Hypothalamus (tissue), 51 donors: ENCODE measurements at places on chromosomes 1 and 21.

DNA sequence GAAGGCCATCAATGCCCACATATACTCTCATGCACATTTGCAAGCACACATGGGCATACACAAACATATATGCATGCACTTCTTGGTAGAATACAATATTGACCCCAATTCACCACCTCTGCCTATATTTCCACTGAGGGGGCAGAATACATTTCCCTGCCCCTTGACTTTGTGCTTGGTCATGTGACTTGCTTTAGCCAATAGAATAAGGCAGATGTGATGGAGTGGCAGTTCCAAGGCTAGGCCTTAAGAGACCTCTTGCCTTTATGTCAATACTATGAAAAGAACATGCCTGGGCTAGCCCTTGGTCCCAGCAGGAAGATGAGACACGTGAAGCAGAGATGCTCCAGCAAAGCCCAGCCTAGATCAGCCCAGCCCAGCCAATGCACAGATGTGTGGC, 66.0 kb upstream of the GRIK3 start:
- DNase-seq = no peak

DNA sequence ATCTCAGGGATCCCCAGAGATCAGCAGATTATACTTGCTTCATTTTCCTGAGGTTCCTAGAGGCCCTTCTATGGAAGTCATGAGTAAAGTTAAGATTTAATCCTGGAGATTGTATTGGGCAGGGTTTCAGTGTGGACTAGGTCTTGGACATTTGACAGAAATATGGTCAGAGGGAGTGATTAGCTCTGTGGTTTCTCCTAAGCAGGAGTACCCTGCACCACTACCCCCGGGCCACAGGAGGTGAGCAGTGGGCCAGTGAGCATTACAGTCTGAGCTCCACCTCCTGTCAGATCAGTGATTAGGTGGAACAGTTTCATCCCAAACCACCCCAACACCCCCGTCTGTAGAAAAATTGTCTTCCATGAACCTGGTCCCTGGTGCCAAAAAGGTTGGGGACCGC, 43.2 kb downstream of the PHACTR4 start:
- no peak for DNase-seq

DNA sequence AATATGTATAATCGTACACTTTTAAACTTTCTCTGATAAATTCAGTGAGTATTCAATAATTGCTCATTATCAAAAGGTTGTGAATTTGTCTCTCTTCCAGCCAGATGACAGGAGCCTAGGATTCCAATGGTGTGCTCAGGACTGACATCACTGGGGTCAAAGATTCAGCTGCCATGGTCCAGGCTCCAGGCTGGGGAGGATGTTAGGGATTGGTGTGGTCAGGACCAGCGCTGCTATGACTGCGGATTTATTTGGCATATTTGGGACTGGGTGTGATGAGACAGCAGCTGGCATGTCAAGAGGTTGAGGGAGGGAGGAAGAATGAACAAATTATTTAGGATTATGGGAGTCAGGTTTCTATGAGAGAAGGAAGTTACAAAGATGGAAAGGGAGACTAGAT, 48.2 kb upstream of the ABCA4 start:
- no peak for DNase-seq

- no peak for DNase-seq
Observed at GRCh38 chr1:50774759-50775351, 185.2 kb downstream of the FAF1 start.

DNA sequence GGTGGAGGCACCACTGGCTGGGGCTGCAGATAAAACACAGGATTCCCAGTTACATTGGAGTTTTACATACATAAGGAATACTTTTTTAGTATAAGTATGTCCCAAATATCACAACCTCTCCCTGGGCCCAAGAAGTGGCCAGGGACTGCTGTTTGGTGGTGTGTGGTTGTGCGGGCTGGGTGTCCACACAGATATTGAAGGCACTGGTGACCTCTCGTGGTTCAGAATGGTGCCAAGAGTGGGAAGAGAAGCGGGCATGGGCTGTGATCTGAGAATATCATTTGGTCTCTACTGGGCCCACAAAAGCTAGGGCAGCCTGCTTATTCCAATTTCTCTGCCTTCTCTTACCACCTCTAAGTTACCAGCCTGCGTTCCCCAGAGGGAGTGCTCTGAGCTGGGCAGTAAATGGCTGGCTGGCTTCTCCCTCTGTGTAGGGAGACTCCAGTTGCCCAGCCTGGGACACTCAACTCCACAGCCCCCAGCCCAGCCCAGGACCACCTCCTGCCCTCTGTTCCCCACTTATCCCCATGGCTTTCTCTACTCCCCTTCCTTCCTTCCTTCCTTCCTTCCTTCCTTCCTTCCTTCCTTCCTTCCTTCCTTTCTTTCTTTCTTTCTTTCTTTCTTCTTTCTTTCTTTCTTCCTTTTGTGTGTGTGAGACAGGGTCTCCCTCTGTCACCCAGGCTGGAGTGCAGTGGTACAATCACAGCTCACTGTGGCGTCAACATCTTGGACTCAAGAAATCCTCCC, 42.8 kb upstream of the RD3 start:
- DNase-seq = no peak

DNA sequence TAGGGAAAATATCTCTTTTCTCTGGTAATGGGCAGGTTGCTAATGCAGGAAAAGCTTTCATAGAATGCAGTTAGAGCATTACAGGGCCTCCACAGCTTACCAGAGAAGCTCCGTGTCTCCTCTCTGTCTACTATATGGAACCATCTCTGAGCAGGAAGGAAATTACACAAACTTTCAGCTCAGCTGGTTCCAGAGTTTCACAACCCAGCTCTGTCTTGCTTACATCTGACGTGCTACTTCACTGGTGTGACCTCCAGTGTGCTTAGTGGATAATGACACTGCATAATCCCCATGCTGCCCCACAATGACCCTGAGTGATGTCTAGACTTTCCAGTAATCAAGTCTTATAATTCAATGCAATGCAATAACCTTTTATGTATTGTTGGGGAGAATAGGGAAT, 4.3 kb upstream of the FGGY start:
- DNase-seq = no peak

DNA sequence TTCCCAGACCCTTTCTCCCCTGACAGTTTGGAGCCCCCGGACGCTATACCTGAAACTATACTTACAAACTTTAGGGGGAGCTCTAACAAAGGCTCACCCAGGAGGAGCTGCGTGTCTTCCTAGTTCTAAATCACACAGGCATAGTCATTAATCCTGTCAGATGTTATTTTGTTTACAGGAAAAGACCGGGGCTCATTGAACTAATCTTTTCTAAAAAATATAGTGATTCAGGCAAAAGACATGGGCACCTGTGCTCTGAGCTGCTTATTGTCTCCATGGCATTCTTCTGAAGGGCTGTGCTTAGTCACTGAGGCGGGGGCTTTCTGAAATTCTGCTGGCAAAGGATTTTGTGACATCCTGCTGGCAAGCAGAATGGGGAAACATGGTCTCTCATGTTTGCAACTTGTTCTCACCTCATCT, 1577.0 kb downstream of the NCAM2 start:
- DNase-seq = no peak

DNA sequence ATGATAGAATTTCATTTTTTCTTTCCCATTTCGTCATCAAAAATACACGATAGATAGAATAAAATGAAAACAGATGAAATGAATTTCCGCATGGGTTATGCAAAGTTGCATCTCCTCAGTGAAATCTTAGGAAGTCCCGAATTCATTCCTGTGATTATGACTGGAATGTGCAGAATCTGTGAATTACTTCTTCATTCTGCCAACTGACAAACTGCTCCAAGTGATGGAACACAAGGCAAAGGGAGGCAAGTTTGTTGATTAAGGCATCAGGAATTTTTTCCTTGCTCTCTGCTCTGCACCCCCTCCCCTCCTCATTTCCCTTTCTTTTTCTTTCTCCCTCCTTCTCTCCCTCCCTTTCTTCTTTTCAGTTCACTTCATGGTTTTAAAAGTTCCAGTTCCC, 37.0 kb upstream of the ADGRL4 start:
- DNase-seq = no peak

DNA sequence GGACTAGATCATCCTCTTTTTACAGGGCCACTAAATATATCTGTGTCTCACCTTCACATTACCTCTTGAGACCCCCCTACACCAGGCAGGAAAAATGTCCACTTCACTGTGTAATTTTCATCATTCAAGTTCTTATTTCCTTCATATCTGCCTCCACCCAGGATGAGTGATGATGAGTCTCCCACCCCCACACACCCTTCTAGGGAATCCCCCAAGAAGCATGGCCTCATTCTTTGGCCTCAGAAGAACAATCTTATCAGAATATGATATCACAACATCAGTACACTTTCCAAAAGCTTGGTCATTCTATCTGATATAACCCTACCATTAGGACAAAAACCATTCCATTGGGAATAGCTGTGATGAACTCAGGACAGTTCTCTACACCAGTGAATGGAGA, 170.3 kb upstream of the DUSP10 start:
- DNase-seq = no peak

DNA sequence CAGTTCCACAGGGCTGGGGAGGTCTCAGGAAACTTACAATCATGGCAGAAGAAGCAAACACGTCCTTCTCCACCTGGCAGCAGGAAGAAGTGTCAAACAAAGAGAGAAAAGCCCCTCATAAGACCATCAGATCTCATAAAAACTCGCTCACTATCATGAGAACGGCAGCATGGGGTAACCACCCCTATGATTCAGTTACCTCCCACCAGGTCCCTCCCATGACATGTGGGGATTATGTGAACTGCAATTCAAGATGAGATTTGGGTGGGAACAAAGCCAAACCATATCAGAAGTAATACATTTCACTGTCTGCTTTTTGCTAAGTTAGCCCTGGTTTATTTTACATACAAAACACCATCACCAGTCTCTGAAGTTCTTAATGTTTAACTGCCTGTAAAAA, 68.5 kb downstream of the RBM11 start:
- DNase-seq = no peak

DNA sequence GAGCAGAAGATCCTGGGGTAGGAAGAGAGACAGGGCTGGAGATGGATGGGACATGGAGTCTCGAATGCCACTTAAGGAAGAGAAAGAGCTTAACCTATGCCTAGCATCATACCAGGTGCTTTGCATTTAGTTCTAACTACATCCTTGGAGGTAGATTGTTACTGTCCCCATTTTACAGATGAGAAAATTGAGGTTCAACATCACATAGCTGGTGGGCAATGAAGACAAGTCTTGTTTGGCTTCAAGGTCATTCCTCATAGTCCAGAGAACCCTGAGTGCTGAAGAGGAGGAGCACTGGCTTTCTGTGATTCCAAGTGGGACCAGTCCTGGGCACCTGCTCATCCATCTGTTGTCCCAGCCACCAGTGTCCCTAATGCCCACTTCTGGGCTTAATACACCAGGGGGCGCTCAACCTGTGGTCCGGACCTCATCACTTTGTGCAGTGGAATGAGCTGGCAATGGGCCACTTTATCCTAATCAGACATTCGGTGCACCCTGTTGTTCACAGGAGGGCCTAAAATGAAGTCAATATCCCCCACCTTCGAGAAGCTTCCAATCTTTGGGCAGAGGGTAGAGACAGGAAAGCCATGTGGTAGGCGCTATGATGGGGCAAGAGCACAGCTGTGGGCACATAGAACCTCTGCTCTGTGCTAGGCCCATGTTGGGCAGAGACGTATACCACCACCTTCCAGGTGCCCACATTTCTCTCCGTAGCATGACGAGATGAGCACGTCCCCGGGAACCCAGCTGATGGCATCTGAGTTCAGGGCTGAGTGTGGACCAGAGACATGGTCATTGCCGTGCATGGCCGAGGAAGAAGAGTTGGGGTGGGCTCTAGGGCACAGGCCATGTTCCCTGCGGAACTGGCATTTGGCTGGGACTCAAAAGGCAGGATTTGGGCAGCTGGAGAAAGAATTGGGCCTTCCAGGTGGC, 9.2 kb downstream of the RPS6KA1 start:
- no peak for DNase-seq

DNA sequence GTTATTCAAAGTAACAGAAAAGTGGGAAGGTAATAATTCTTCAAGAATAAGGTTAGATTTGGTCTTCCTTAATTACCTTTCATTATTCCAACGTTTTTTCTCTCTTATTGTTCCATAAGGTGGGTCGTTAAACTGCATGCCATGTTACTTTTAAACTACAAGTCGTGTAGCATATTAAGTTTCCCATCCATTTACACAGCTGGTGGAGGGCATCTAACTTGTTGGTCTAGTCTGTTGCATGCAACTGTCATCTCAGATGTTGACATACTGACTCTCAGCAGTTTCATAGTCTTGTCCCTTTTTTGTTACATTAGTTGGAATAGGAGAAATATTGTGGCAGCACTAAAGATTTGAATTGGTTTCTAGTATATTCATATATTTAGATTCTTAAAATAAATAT, 54.6 kb upstream of the BMP8A start:
- DNase-seq = no peak

- DNase-seq = no peak
Observed at GRCh38 chr1:83802023-83802422, 196.9 kb downstream of the TTLL7 start.

GRCh38 chr1:201515062-201515750, 8.3 kb upstream of the CSRP1 start:
- DNase-seq = no peak

DNA sequence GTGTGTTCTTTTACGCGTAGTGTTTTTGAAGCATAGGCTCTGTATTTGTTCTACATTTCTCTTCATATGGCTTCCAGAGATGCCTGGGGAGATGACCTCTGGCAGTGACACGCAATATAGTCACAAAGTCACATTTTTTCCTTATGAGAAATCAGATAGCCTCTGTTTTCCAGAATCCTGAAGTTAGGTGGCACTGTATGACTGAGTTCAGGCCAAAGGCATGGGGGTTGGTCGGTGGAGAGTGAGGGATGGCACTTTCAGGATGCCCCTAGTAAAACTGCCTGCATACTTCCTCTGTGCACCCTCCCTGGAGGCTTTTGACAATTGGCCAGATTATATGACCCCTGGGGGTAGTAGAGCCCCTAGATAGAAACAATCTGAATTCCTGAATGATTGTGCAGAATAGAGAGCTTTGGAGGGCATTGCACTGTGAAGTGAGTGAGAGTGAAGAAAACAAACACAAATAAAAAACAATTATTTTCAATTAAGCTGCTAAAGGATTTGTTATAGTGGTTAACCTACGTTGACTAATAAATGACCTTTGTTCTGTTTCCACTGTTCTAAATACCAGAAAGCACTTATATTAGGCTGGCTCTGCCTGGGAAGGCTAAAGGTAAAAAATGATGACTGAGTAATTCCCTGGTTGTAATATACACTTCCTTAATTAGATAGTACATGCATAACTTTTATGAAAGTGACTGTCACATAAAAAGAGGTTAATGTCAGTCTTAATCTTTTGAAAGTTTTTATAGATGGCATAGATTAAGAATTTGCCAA, 1660.8 kb downstream of the PLA2G4A start:
- DNase-seq = no peak

DNA sequence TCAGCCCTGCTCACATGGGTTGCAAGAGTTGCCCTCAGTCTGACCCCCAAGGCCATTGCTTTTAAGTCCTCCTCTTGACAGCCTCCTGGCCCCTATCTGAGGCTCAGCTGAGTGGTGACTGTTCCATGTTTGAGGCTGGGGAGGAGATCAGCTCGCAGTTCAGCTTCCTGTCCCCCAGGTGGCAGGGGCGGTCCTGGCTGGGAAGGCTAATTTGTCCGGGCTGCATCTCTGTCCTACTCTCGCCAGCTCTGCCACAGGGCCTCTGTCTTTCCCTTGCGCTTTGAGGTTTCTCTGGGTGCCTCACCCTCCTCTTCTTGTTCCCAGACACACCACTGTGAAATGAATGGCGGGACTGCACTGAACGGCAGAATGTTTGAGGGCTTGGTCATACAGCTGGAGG, 157.3 kb downstream of the KCNJ6 start:
- no peak for DNase-seq

GRCh38 chr1:30665216-30666010, 58.0 kb downstream of the MATN1 start:
- no peak for DNase-seq

- DNase-seq = no peak
Observed at GRCh38 chr1:12499539-12500240, 118.3 kb downstream of the DHRS3 start.
